ENCODE measurements at places on chromosomes 2 and 18.

- DNase-seq: no peak
Measured at GRCh38 chr2:101689114-101689825, 8.2 kb upstream of the MAP4K4 start.

- no peak for DNase-seq
Measured at GRCh38 chr2:134315471-134315870, 61.6 kb downstream of the MGAT5 start.

GRCh38 chr2:202034249-202035088, 814 bp downstream of the FZD7 start:
- DNase-seq: peak; percentile 13

GRCh38 chr2:156401861-156402260, 34.3 kb upstream of the GPD2 start:
- no peak for DNase-seq

- DNase-seq: no peak
Measured at GRCh38 chr2:1501038-1501851, 88.0 kb downstream of the TPO start.

DNA sequence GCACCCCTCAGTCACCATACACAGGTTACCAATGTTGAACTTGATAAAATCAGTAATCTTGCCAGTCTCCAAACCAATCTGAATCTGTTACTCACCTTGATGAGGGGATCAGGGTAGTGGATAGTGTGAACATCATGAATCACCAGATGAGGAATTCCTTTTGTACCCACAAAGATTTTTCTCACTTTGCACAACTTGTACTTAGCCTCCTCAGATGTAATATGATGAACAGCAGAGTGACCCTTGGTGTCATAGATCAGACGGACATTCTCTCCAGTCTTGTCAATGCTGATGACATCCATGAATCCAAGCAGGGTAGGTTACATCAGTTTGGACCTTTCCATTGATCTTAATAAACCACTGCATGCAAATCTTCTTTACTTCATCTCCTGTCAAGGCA, 54.7 kb downstream of the MDH1 start:
- no peak for DNase-seq

- no peak for DNase-seq
Measured at GRCh38 chr2:194103941-194104659, 1552.9 kb upstream of the SLC39A10 start.

- DNase-seq: no peak
Measured at GRCh38 chr2:149902081-149902480, 314.5 kb upstream of the MMADHC start.

DNA sequence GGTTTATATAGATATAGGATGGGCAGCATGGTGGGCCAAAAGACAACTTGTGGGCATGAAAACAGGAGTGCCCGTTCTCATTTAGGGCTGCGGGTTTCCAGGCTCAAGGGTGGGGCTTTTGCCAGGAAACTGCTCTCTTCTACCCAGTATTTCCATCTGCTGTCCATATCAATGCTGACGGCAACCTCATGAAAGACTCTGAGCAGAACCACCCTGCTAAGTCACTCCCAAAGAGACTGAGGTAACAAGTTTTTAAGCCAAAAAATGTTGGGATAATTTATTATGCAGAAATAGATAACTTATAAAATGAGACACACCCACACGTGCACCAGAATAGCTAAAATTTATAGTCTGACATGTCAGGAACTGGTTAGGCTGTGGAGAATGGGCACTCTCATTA, 36.1 kb upstream of the MPPE1 start:
- no peak for DNase-seq

- peak; percentile 72 for DNase-seq
Measured at GRCh38 chr2:69026026-69026425, 13.0 kb downstream of the ANTXR1 start.

DNA sequence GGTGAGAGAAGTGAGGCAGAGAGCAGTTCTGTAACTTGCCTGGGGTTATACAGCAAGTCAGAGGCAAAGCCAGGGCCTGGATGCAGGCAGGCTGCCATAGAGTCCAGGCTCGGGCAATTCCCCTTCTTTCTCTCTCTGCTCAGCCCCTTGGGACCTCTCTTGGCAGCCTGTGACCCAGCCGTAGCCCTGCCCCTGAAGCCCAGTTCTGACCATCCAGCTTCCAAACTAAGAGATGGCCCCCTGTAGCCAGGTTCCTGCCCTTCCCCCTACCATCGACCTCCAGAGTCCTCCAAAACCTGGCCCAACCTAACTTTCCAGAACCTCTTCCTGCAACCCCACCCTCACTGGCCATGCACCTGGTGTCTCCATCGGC, 201.2 kb downstream of the CTIF start:
- DNase-seq: no peak

DNA sequence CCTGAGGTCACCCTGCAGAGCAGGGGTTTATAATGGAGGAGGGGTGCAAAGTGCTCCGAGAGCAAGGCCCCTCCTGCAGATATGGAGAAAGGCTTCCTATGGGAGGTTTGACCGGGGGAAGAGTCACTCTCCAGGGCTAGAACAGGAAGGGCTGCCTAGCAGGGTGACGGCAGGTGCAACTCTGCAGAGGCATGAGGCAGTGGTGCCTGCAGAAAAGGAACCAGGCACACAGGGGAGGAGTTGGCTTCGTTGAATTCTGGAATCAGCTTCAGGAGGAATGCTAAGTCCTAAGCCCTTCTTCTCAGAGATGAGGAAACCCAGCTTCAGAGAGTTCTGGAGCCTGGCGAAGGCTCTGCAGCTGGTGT, 17.5 kb upstream of the HPCAL1 start:
- DNase-seq: no peak

DNA sequence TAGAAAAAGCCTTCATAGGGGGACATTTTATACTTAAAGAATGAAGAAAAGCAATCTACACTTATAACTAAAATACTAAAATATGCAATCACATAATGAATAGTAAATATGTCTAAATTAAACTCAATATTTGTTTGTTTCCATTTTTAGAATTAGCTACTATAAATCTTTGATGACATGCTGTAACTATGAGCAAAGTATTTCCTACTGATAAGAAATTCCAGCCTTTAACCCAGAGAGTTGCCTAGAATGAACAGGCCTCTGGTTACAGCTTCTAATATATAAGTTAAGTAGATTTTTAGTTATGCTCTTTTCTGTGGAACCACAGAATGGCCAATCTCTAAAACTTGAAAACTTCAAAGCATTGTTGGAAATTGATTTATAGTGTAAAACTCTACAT, 1465.6 kb upstream of the ZEB2 start:
- no peak for DNase-seq

DNA sequence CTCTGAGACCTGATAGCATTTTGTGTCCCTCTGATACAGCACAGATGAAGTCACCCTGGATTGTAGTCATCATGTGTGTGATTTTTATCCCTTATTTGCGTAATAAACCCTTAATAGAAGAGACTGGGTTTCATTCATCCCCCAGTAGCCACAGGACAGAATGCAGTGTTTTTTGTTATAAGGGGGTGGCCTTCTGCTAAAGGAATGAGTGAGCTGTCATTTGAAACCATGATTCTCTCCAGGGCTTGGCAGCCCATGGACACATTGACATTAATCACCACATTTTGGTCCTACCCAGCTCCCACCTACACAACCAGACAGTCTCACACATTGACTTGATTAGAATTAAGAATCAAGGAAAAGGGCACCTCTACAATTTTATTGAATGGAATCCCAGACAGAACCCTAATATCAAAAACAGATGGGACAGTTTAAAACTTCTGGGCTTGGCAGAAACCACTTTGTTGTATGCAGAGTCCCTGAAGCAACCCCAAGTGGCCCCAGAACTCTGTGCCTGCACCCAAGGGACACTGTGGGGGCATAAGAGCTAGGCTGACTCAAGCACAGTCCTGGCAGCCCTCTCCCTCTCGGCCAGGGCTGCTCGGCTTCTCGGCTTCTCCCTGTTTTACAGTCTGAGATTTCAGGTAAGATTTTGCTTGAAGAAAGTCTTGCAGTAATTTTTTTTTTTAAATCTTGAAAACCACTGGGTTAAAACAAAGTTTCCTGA, 254.0 kb upstream of the SLC14A2 start:
- DNase-seq: no peak

DNA sequence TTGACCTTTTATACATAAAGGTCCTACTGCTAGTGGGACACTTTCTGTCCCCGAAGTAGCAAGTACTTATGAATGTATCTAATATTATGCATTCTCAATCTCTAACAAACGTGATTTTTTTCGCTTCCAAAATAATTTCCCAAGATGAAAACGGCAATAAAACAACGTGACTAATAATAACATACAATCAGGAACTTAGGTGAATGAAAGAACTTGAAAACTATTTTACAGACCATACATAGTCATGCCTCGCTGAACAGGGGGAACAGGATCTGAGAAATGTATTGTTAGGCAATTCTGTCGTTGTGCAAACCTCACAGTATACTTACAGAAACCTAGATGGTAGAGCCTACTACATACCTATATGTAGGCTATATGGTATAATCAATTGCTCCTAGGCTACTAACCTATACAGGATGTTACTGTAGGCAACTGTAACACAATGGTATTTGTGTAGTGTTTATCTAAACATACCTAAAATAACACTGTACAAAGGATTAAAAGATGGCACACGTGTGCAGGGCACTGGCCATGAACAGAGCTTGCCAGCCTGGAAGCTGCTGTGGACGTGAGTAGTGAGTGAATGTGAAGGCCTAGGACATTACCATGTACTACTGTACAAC, 2.5 kb downstream of the RTN4 start:
- peak; percentile 88 for DNase-seq

DNA sequence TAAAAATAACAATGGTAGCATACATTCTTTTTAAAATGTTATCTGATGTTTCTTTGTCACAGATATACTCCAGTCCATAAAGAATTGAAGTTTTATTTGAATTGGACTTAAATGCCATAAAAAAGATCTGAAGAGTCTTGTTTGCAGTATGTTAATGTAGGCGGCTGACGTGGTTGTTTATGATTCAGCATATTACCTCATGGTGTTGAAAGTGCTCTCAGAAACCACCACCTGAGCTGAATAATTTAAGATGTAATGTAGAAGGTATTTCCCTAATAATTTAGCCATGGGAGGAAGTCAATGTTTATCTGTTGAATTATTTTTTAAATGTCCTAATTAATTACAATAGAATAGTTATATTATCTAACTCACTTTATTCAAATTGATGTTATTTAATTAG, 58.6 kb upstream of the CHN1 start:
- no peak for DNase-seq

DNA sequence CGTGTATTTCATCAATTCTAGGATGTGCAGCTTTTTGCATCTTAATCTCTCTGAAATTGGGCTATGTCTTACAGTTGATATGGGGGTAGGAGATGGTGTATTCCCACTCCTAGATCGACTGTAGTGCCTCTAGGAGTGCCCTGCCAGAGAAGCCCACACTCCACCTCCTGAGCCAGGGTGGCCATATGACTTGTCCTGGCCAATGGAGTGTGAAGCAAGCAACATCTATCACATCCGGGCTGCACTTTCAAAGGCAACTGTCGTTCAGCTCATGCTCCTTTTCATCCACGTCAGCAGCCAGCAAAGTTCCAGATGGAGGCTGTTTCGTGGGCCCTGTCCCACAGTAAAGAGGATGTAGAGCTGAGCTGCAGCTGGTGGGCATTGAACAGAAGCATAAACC, 149.4 kb upstream of the SLC1A4 start:
- DNase-seq: peak; percentile 69

GRCh38 chr2:111676291-111676822, 207.6 kb downstream of the ANAPC1 start:
- no peak for DNase-seq

DNA sequence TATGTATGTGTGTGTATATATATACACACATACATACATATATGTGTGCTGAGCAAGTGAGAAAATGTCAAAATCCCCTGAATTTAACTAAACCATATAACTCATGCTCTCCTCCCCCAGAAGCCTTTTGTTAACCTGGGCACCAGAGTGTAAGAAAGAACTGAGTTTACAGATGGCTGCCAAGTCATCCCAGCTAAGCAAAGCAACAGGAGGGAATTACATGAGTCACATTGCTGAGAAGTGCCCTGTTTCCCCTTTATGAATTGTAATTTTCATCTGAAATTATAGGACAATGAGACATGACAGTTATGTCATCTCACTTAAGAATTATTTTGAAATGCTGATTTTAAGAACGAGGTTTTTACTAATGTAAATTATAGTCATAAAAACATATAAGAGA, 29.9 kb downstream of the SCN7A start:
- peak; percentile 30 for DNase-seq

DNA sequence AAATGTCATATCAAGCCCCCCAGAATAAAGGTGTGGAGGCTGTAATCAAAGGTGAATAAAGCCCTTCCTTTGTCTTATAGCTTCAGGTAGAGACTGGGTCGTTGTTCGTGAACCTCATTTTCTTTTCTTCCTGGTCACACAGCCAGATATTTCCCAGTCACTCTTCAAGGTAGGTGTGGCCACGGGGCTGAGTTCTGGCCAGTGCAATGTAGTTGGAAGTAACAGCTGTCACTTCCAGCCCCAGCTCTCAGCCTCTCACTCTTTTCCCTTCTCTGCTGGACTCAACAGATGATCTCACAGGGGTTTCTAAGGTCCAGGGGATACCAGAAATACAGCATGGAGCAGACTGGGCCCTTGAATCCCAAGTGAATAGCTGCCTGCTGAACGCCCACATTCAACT, 15.8 kb upstream of the TRPM8 start:
- no peak for DNase-seq

- no peak for DNase-seq
Measured at GRCh38 chr2:232133078-232133477, 171.6 kb downstream of the DIS3L2 start.

- DNase-seq: no peak
Measured at GRCh38 chr2:173195100-173195499, 119.5 kb downstream of the MAP3K20 start.

DNA sequence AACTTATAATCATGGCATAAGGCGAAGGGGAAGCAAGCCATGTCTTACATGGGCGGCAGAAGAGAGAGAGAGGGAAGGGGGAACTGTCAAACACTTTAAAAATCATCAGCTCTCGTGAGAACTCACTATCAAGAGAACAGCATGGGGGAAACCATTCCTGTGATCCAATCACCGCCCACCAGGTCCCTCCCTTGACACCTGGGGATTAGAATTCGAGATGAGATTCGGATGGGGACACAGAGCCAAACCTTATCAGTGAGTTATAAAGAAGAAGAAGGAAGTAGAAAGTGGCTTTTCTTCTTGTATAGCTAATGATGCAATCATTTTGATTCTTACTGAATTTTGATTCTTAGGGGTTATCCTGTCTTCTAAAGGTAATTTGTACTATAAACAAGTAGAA, 51.4 kb downstream of the SMCHD1 start:
- DNase-seq: no peak

GRCh38 chr2:222656526-222657446, 894 bp upstream of the FARSB start:
- DNase-seq: no peak

- DNase-seq: peak; percentile 41
Measured at GRCh38 chr2:64228918-64229317, 84.7 kb upstream of the PELI1 start.

All from CD14-positive monocyte (primary cell).